ENCODE measurements at places on chromosomes 3 and 15.

DNA sequence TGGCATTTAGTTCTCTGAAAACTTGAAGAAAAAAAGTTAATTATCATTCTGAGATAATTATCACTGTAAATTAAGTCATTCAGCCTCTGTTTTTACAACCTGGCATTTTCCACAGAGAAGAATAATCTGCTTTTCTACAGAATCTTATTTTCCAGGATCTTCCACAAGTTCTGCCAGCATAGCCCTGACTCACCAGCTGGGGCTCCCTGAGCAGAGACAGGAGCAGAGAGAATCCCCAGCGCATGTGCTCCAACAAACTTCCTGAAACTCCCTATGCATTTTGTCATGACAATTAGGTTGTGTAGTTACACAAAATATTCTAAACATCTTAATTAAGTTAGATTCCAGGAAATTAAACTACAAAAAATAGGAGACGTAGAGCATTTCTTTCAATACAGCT lies 32.1 kb upstream of the TMEM207 start:
- H3K36me3 ChIP-seq: no peaks in the 10 kb centered on the region
- DNase-seq: no peak
- no peak overlapping the region for H3K4me3 ChIP-seq
- no peaks in the 10 kb centered on the region for H3K4me1 ChIP-seq

DNA sequence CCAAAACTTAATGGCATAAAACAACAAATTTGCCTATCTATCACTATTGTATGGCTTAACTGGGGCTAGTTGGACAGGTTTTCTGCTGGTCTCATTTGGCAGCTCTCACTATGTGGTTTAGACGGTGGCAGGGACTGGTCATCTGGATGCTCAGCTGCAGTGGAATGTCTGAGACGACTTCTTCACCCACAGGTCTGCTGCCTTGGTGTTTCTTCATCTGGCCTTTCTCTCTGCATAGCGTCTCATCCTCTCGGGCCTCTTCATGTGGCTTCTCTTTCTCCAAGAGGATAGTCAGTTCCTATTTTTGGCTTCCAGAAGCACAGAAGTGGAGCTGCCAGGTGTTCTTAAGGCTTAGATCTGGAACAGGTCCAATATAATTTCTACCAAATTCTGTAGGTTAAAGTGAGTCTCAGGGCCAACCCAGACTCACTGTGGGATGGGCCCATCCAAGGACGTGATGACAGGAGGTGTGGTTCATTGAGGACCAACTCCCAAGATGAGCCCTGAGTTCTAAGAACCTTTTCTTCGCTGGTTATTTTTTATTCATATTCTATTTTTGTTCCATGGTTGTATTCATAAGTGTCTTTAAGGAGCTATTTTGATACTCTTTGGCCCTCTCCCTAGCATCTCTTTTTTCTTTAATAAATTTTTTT lies 18.6 kb downstream of the UBE2Q2 start:
- peaks cover 8% of the 10 kb centered on the region for H3K36me3 ChIP-seq
- H3K27me3 ChIP-seq: no peaks in the 10 kb centered on the region
- no peak for DNase-seq
- H3K27ac ChIP-seq: no peak overlapping the region

- DNase-seq: no peak
- H3K4me3 ChIP-seq: no peak overlapping the region
- no peak overlapping the region for H3K27ac ChIP-seq
- no peaks in the 10 kb centered on the region for H3K4me1 ChIP-seq
- no peaks in the 10 kb centered on the region for H3K36me3 ChIP-seq
Measured at GRCh38 chr15:63018639-63019038, 23.9 kb upstream of the TPM1 start.

GRCh38 chr15:86009727-86010126 lies 69.9 kb upstream of the AGBL1 start:
- H3K4me1 ChIP-seq: no peaks in the 10 kb centered on the region
- H3K4me3 ChIP-seq: no peak overlapping the region
- no peaks in the 10 kb centered on the region for H3K27me3 ChIP-seq
- no peak for DNase-seq
- H3K27ac ChIP-seq: no peak overlapping the region
- no peaks in the 10 kb centered on the region for H3K36me3 ChIP-seq

- H3K27me3 ChIP-seq: no peaks in the 10 kb centered on the region
- no peak overlapping the region for H3K4me3 ChIP-seq
- H3K4me1 ChIP-seq: no peaks in the 10 kb centered on the region
Measured at GRCh38 chr3:69226071-69226470, 103.7 kb upstream of the LMOD3 start.

GRCh38 chr3:127112796-127113570 lies 79.9 kb upstream of the PRR23E start:
- no peaks in the 10 kb centered on the region for H3K36me3 ChIP-seq
- no peaks in the 10 kb centered on the region for H3K4me1 ChIP-seq
- H3K4me3 ChIP-seq: no peak overlapping the region
- H3K27ac ChIP-seq: no peak overlapping the region
- no peaks in the 10 kb centered on the region for H3K27me3 ChIP-seq

DNA sequence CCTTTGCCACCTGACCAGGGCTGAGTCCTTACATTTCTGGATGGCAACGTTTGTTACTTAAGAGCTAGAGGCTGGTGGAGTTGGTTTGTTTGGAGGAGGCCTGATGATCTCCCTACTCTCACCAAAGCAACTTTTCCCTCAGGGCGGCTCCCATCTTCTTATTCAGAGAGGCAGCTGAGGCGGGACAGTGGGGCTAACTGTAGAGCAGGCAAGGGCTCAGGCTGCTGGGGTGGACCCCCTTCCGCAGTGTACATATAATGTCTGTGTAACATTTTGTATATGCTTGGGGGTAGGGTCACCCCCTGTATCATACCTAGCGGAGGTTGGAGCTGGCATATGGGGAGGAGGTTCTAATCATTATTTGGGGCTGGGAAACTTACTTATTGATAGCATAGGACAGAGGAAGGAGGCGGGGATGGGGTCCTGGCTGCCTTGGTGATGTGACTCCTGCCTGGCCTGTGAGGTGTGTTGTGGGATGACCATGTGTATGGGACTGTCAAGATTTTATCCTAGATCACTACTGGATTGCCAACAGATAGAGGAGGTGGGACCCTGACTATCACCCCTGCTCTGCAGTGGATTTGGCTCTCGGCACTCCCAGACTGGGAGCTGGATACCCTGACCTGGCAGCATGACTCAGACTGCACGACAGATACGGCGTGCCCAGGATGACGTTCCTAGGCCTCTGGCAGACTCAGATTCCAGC lies 52.5 kb upstream of the UBE2Q2 start:
- DNase-seq: no peak
- no peak overlapping the region for H3K27ac ChIP-seq
- H3K4me1 ChIP-seq: no peaks in the 10 kb centered on the region
- H3K27me3 ChIP-seq: no peaks in the 10 kb centered on the region
- H3K36me3 ChIP-seq: no peaks in the 10 kb centered on the region
- H3K4me3 ChIP-seq: no peak overlapping the region

DNA sequence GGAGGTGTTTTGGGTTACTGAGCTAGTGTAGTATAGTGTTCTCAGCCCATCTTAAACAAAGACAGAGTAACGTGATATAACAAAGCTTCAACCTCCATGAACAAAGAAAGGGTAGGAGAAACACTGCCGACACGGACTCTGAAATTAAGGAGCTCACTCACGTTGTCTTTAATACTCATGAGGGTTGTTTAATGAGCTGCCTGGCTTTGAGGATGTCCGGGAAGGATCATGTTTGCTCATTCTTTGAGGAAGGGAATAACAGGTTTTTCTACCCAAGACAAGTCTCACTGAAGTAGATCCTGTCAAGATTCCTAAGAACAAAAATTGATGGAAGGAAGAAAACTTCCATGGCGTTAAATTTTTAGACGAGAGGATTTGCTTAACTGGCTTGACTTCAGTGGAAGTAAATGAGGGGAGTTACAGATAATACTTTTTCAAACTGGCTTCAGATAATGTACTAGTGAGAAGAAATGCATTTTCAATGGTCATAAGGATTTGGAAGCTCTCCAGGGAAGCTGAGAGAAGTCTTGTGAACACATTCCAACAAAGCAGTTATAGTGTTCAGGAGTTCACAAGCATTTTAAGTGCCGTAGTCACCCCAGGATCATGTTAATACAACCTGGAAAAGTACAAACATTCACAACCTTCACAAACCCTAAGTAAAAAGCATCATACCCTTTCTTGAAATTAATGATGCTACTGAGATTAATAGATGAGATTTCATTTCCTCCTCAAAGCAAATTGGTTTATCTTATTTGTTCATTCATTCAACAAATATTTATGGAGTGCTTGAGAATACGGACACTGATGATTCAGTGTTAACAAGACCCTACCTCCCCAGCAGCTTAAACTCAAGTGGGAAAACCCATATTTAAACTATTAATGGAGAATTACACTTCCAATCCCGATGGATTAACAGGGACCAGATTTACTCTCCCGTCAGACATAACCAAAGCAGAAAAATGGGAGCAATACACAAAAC lies 101.5 kb downstream of the SHQ1 start:
- no peaks in the 10 kb centered on the region for H3K4me1 ChIP-seq
- no peak overlapping the region for H3K27ac ChIP-seq
- DNase-seq: no peak
- H3K4me3 ChIP-seq: no peak overlapping the region
- no peaks in the 10 kb centered on the region for H3K27me3 ChIP-seq
- no peaks in the 10 kb centered on the region for H3K36me3 ChIP-seq

DNA sequence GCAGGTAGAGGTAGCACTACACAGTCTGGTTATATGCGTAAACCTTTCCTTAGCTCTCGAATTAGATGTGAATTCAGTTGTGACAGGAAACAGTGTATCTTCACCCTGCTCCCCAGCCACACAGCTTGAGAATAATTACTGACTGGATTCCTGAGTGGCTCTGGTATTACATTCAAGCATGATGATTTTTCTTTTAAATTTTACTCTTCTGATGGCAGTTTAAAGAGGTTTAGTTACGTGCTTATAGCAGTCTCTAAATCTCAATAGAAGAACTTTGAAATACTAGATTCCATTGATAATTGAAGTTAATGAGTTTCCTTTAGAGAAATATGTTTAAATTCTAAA lies 98.8 kb downstream of the FNDC3B start:
- no peak overlapping the region for H3K27ac ChIP-seq
- no peak overlapping the region for H3K4me3 ChIP-seq
- H3K36me3 ChIP-seq: no peaks in the 10 kb centered on the region
- peaks cover 66% of the 10 kb centered on the region for H3K4me1 ChIP-seq
- DNase-seq: no peak
- H3K27me3 ChIP-seq: no peaks in the 10 kb centered on the region

GRCh38 chr3:47867451-47868044 lies 64.6 kb downstream of the DHX30 start:
- H3K27ac ChIP-seq: no peak overlapping the region
- DNase-seq: no peak
- no peaks in the 10 kb centered on the region for H3K4me1 ChIP-seq
- H3K27me3 ChIP-seq: no peaks in the 10 kb centered on the region
- peaks cover 45% of the 10 kb centered on the region for H3K36me3 ChIP-seq
- H3K4me3 ChIP-seq: no peak overlapping the region

DNA sequence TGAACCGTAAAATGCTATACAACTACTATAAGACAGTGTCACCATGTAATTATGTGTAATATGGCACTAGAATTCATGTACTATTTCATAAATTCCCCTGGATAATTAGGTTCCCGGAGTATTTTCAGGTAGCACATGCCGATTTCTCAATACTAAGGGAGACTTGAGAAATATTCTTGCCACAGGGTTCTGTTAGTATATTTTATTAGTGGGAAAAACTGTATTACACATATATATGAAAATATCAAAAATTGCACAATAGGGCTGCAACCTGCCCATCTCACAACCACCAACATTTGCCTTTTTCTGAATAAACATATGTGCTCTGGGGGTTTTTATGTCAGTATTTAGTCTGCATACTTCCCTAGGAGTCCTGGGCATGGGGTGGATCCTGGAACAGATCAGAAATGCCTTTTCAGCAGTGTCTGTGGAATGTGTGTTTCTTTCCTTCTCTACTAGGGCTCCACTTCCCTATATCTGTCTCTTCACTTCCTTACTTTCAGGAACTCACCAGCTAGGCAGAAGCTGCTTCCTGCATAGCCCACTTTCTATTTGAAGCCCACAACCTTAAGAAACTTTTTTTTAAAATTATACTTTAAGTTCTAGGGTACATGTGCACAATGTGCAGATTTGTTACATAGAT lies 87.5 kb downstream of the RPL39L start:
- H3K27ac ChIP-seq: no peak overlapping the region
- H3K27me3 ChIP-seq: no peaks in the 10 kb centered on the region
- peaks cover 40% of the 10 kb centered on the region for H3K36me3 ChIP-seq
- no peak for DNase-seq

DNA sequence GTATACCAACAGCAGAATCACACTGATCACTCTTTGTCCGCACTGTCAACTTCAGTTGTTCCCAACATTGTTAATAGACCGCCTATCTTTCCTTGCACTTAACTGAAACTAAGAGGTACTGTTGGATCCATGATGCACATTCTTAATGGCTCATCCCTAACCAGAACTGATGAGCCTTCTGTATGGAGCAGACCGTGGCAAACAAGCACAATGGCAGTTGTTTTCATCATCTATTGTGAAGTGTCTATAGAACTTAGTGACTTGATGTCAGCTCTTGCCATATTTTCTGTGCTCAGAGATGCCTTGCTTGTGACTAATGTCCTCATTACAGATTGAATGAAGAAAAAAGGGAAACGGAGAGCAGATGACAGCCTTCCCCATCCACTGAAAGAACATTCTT lies 347.4 kb downstream of the NLGN1 start:
- H3K27me3 ChIP-seq: no peaks in the 10 kb centered on the region
- H3K36me3 ChIP-seq: no peaks in the 10 kb centered on the region
- H3K27ac ChIP-seq: no peak overlapping the region
- H3K4me3 ChIP-seq: no peak overlapping the region
- no peak for DNase-seq
- no peaks in the 10 kb centered on the region for H3K4me1 ChIP-seq

- no peaks in the 10 kb centered on the region for H3K27me3 ChIP-seq
- H3K4me3 ChIP-seq: no peak overlapping the region
- DNase-seq: no peak
- H3K36me3 ChIP-seq: no peaks in the 10 kb centered on the region
- no peak overlapping the region for H3K27ac ChIP-seq
Measured at GRCh38 chr3:5057272-5057671, 64.8 kb upstream of the ARL8B start.

DNA sequence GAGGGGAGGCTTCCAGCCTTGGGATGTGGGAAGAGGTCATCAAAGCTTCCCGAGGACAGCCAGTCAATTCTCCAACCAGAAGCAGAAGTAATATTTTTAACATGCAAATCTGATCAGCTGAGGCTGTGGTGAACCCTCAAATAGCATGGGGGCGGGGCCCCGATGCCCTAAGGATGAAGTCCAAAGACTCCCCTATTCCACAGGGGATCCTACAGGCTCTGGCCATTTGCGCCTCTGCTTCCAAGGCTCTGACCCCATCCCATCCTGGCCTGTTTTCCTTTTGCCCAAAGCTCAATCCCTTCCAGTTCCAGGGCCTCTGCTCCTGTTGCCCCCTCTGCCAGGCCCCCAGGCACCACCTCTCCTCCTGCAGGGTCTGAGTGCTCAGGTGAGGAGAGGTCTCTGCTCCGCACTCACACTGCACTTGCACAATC lies 6.7 kb upstream of the CSK start:
- DNase-seq: no peak
- H3K36me3 ChIP-seq: no peaks in the 10 kb centered on the region
- H3K4me1 ChIP-seq: peaks cover 77% of the 10 kb centered on the region
- H3K27me3 ChIP-seq: no peaks in the 10 kb centered on the region
- no peak overlapping the region for H3K4me3 ChIP-seq
- peak overlapping the region; percentile 17 for H3K27ac ChIP-seq

Measured in CD4-positive, alpha-beta memory T cell (primary cell).